Astrocyte of the hippocampus (primary cell): ENCODE measurements at places on chromosomes 16 and 17.

GRCh38 chr16:58045096-58045495 is 19.5 kb downstream of the MMP15 start:
- DNase-seq = no peak

DNA sequence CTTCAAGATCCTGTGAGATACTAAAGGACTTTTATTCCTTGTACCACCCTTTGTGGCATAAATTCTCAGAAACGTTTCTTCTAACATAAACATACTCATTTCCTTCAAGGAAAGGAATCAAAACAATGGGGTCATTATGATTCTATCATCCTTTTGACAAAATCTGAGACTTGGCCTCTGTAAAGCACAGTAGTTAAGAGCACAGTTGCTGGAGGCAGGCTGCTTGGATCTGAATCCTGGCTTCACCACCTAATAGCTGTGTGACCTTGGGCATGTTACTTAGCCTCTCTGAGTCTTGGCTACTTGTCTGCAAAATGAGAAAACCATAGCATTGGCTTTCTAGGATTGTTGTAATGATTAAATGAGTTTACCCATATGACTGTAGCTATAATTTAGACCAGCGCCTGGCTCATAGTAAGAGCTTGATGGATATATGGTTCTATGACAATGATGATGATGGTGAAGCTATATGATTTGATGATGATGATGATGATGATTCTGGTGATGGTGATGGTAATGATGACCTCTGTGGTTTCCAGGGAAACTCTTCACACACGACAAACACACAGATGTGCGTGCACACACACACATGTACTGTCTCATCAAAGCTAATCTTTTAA is 6.1 kb upstream of the KRT31 start:
- no peak for DNase-seq

DNA sequence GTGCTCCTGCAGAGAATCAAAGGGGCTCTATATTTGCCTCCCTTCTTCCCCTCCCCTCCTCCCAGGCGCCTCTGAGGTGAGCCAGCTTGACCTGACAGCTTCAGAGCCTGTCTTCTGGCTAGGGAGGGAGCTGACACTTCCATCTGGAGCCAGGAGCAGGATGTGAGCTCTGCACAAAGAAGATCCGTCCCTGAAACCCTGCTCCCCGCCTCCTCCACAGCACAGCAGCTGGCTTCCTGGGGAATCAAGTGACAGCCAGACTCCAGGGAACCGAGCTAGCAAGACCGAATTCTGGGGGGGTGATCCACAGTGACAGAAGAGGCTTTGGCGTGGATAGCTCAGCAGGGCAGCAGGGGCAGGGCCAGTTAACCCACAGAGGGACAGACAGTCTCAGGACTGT is 37.2 kb downstream of the CCDC182 start:
- no peak for DNase-seq

- no peak for DNase-seq
These were observed 202.8 kb upstream of the WSB1 start for GRCh38 chr17:27091043-27091497.

- DNase-seq = no peak
These were observed 41.5 kb downstream of the SREBF1 start for GRCh38 chr17:17795296-17795695.

GRCh38 chr17:70159980-70160379 is 9.4 kb upstream of the KCNJ2 start:
- no peak for DNase-seq

DNA sequence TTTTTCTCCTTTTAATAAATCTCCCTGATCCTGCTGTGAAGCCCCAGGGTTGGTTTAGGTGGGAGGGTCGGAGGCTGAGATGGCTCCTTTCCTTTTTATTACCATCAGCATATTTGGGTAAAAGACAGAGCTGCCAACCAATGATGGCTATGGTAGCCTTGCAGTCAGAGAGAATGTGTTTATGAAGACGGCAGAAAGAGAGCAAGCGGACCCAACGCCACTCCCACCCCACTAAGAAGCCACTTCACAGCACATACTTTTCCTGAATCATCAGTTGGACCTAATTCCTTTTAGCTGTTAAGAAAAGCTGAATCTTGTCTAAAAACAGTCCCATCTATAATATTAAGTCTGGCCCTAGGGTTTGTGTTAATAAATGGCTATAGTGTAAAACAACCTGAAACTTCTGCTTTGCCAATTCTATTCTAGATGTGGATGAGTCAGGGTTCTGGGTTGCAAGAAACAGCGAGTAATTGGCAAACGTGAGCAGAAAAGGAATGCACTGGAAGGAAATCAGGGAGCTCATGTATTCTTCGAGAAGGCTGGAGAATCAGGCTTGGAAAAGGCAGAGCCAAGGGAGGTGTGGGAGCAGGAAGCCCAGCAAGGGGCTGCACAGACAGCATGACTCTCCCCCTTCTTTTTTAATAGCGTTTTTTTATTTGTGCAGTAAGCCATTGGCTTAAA is 34.0 kb upstream of the PRKCA start:
- peak; percentile 89 for DNase-seq

- peak; percentile 39 for DNase-seq
These were observed 1.7 kb downstream of the CRAMP1 start for GRCh38 chr16:1613728-1614455.

- DNase-seq = no peak
These were observed 3.1 kb downstream of the ERI2 start for GRCh38 chr16:20803192-20803560.

DNA sequence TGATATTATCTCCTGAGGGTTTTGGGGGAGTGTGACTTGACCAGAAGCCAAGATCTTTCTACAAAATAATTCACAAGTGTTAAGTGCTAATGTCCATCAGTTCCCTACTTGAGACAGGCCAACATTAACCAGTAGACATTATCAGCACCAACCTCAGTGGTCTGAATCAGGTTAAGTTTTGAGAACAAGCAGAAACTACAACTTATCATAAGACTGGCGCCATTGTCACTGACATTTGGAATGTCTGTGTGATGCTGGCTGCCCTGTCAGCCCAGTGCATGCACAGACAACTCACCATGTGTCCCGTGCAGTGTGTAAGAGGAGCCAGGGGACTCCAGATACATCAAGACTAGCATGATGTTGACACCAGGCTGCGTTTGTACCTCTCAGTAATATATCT is 76.8 kb downstream of the CCDC182 start:
- no peak for DNase-seq

GRCh38 chr16:54934481-54935265 is 4.0 kb downstream of the IRX5 start:
- DNase-seq = peak; percentile 30

DNA sequence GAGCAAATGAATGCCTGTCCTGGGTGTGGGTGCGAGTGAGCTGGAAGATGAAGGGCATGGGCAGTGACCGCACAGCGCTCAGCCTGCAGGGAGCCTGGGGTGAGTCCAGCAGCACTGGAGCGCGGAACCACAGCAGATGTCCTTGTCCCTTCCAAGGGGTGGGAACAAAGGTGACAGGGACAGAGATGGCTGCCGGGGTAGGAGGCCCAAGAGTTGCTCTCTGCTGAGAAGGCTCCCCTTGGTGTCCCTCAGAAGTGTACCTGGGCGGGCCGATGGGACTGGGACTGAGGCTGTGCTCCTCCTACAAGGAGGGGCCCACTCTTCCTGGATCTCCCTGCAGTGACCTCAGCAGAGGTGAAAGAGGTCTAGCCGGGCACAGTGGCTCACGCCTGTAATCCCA is 7.6 kb upstream of the PGAP6 start:
- DNase-seq = no peak

DNA sequence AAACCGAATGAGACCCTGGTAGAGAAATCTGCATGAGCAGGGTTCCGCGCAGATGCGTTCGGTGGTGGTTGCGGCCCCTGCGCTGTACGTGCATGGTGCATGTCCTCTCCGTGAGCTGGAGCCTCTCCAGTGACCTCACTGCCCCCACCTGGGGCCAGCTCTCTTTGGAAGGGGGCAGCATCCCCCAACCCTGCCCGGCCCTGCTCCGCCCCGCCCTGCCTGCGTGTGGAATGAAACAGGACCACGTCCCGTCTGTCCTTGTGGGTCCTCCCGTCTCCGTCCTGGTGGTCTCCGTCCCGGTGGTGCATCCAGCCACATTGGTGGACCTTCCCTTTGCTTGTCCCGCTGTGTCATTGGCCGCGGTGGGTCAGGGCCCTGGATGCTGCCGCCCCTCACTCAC is 84.9 kb downstream of the AMFR start:
- no peak for DNase-seq

DNA sequence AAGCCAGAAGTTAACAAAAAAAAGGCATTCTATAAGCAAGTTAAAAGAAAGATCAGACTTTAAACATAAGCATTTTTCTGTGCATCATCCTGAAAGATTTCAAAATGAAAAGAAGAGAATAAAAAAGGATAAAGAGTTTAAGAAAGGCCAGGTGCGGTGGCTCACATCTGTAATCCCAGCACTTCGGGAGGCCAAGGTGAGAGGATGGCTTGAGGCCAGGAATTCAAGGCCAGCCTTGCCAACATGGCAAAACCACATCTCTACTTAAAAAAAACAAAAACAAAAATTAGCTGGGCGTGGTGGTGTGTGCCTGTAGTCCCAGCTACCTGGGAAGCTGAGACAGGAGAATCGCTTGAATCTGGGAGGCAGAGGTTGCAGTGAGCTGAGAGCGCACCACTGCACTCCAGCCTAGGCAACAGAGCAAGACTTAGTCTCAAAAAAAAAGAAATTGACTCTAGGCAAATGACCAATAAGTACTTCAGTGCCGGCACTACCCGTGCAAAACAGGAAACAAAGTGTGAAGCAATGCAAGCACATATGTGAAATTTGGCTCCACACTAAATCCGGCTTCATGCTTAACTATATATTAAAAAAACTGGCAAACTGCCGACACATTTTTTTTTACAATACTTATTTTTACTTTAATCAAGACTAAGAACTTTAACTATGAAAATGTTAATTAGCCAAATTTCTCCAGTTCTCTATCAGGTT is 83.2 kb upstream of the C17orf78 start:
- no peak for DNase-seq

DNA sequence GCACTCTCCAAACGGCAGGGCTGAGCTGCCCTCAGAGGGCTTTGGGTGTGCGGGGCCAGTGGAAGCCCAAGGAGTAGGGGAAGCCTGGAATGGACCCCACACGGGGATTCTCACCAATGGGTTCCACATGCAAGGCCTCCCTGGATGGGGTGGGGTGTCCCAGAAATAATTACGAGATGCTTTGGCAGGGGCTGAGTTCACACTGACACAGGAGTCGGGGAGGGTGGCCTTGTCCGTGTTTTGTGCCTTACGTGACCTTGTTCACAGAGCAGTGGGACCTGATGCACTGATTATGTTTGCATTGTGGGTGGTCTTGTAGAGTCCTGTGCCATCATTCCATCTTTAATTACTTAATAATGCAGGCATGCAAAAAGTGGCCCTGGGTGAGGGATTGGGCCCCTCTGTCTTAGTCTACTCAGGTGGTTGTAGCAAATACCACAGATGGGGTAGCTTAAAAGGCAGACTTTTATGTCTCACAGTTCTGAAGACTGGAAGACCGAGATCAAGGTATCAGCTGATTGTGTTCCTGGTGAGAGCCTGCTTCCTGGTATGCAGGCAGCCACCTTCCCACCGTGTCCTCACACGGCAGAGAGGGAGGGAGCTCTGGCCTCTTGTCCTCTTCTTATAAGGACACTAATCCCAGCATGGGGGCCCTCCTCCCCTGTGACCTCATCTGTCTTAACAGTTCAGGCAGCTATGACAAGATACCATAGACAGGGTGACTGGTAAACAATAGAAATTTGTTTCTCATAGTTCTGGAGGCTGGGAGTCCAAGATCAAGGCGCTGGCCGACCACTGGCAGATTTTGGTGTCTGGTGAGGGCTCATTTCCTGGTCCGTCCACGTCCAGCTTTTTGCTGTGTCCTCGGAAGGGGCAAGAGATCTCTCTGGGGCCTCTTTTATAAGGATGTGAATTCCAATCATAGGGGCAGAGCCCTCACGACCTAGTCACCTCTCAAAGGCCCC is 239.4 kb downstream of the IRF8 start:
- no peak for DNase-seq

DNA sequence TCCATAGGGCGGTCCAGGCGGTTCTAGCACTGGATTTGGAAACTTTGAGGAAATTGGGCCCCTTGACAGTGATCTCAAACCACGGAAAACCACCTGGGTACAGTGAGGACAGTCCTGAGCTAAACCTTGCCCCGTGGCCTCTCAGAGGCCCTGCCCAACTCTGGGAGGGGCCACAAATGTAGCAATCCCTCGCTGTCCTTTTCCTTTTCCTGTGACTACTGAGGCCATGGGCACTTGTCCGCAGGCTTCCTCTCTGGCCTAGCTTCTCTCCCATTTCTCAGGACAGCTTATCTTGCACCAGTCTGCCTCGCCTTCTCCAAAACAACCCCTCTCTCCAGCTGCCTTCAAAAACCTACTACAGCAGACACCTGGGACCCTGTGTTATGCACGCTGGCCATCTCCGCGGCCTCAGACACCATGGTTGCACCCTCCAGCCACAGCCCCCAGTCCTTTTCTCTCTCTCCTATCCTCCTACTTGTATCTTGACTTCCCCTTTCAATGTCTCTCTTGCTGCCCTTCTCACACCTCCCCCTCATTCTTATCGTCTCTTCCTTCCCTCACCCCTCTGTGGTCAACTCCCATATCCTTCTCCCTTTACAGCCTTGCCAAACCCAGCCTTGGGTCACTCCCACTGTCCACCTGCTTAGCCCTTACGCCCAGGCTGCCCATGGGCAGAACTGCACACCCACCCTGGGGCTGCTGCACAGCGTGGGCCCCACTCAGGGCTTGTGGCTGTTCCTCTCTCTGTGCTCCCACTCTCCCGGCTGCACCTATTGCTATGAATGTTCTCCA is 7.6 kb downstream of the SCPEP1 start:
- no peak for DNase-seq

DNA sequence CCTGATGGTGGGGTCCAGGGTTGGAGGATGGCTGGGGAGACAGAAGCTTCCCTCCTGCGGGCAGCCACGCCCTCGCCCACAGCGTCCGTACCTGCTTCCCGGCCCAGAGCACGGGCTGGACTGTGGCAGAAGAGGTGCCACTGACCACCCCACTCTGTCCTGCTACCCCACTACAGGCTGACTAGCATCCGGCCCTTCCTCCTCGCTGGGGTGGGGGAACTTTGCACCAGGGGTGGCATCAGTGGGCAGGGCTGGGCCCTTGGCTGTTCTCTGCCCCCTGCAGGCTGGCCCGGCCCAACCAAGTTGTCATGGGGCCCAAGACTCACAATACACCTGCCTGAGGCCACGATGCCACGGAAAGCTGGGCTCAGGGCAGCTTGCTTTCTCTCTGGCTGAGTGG is 73.0 kb downstream of the KLHDC4 start:
- DNase-seq = no peak

DNA sequence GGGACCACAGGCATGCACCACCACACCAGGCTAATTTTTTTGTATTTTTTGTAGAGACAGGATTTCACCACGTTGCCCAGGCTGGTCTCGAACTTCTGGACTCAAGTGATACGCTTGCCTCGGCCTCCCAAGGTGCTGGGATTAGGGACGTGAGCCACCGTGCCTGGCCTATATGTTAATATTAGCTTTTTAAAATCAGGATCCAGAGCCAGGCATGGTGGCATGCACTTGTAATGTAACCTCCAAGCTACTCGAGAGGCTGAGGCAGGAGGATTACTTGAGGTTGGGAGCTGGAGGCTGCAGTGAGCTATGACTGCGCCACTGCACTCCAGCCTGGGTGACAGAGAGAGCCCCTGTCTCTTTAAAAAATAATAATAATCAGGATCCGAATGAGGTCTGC is 8.5 kb upstream of the ADCY7 start:
- DNase-seq = no peak

- no peak for DNase-seq
These were observed 24.1 kb downstream of the DNAJA2 start for GRCh38 chr16:46949241-46949892.
